PC-9 (cell line): ENCODE measurements at places on chromosomes 3 and 15.

- H3K4me1 ChIP-seq: no peaks in the 10 kb centered on the region
- 0 out of 2 replicates have a peak, but pooled peaks cover under 1% of the 10 kb centered on the region for H3K27me3 ChIP-seq
- no peak for DNase-seq
- H3K27ac ChIP-seq: no peak overlapping the region
- H3K36me3 ChIP-seq: no peaks in the 10 kb centered on the region
- no peak overlapping the region for H3K4me3 ChIP-seq
These were observed 27.6 kb upstream of the NPHP3 start for GRCh38 chr3:132749786-132750185.

- H3K4me3 ChIP-seq: peak overlapping the region; percentile 71
- no peak for DNase-seq
- peak overlapping the region; percentile 81 for H3K27ac ChIP-seq
These were observed 461 bp downstream of the PCYT1A start for GRCh38 chr3:196287090-196287439.

- no peak overlapping the region for H3K27ac ChIP-seq
- DNase-seq: no peak
- H3K27me3 ChIP-seq: no peaks in the 10 kb centered on the region
- no peaks in the 10 kb centered on the region for H3K4me1 ChIP-seq
These were observed 15.8 kb downstream of the IGSF11 start for GRCh38 chr3:119018690-119019463.

DNA sequence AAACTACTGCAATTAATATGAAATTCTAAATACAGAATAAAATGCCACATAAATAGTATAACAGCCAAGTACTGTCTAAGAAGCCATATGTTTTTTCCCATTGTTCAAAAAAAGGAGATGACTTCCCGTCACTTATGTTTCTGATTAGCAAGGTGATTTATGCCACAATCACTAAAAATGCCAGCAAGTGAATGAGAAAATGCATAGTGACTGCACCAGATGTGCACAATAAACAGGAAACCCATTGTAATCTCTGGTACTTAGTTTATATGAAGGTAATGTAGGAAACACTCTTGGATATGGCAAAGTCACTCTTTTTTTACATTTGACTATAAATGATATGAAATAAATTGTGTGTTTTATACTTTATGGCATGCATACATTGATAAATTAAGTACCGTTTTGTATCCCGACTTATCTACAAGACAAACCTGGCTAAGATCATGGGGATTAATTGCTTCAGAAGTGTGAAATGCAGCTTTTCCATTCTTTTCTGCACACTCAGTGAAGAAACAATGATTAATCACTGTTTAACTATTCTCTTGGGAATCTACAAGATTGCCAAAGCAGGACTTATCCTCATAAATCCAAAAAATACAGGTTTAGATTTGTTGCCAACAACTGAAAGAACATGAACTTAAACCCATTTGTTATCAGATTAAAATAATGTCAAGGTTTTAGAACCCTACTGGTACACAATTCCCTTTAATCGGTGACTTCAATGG lies 164.5 kb downstream of the TBC1D5 start:
- H3K36me3 ChIP-seq: no peaks in the 10 kb centered on the region
- no peak for DNase-seq
- H3K4me1 ChIP-seq: no peaks in the 10 kb centered on the region
- H3K27me3 ChIP-seq: no peaks in the 10 kb centered on the region
- H3K4me3 ChIP-seq: no peak overlapping the region

- H3K36me3 ChIP-seq: no peaks in the 10 kb centered on the region
- no peaks in the 10 kb centered on the region for H3K4me1 ChIP-seq
- peaks cover 54% of the 10 kb centered on the region for H3K27me3 ChIP-seq
- no peak overlapping the region for H3K27ac ChIP-seq
These were observed 283.3 kb upstream of the RGMA start for GRCh38 chr15:93372208-93372864.

GRCh38 chr3:44883213-44883955 lies 9.0 kb downstream of the TGM4 start:
- H3K36me3 ChIP-seq: no peaks in the 10 kb centered on the region
- peak overlapping the region; percentile 77 for H3K27ac ChIP-seq
- DNase-seq: no peak
- H3K4me1 ChIP-seq: peaks cover 43% of the 10 kb centered on the region

- no peak for DNase-seq
- peaks cover 9% of the 10 kb centered on the region for H3K4me1 ChIP-seq
- H3K4me3 ChIP-seq: no peak overlapping the region
- H3K27me3 ChIP-seq: no peaks in the 10 kb centered on the region
- H3K36me3 ChIP-seq: no peaks in the 10 kb centered on the region
These were observed 194.2 kb upstream of the ICE2 start for GRCh38 chr15:60673166-60673565.

- H3K27me3 ChIP-seq: no peaks in the 10 kb centered on the region
- H3K27ac ChIP-seq: no peak overlapping the region
These were observed 133.1 kb downstream of the DIPK2A start for GRCh38 chr3:144104679-144105078.

DNA sequence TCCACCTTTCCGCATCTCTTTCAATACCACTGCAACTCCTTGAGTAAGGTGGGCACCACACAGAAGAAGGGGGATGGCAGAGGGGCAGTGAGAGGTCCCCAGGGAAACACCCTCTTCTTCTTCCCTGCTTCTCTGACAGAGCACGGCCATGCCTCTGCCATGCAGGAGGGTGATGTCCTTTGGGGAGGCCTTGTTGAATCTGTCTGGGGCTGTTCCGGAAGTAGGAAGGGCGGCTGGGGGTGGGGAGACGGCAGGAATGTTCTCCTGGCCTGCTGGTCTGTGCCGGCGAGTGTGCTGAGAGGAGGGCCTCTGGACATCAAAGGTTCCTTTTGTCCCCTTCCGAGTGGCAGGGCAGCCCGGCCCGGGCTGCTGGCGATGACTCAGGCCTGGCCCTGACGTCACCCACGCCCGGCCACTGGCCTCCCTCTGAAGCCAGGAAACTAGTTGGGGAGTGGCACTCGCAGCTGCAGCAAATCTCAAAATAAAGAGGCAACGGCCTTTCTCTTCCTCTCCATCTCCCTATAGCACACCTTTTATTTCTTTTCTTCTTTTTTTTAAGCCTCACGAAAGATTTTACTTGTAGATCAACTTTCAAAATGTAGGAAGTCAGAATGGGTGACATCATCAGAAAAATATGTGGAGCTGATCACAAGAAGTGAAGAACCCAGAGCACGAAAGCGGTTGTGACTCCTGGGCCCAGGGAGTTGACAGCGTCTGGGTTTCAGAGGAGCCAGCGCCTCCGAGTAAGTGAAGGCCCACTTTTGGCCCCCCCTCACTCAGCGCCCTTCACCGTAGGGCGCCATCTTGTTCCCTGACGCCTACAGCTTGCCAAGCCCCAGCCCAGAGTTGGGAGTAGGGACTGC lies at the start of gene ZBTB38:
ZBTB38 (plus strand) TSS at position 443 of the 863 bp plus-strand sequence. CDS start 73,885 bp downstream, outside the sequence.
- peak; percentile 88 for DNase-seq
- H3K27ac ChIP-seq: peak within 1 kb of the TSS; percentile 63
- H3K4me3 ChIP-seq: no peak within 1 kb of the TSS; the same call in 1 of the 2 replicates
- H3K27me3 ChIP-seq: no peaks in the 10 kb centered on the region
- H3K4me1 ChIP-seq: peaks cover 38% of the 10 kb centered on the region

- H3K4me3 ChIP-seq: no peak overlapping the region
- no peaks in the 10 kb centered on the region for H3K27me3 ChIP-seq
- no peak overlapping the region for H3K27ac ChIP-seq
- no peaks in the 10 kb centered on the region for H3K4me1 ChIP-seq
- H3K36me3 ChIP-seq: no peaks in the 10 kb centered on the region
These were observed 253.2 kb downstream of the NR2F2 start for GRCh38 chr15:96583671-96584070.

GRCh38 chr3:15218689-15219088 lies 12.6 kb downstream of the CAPN7 start:
- H3K36me3 ChIP-seq: peaks cover 45% of the 10 kb centered on the region; the same call in 1 of the 2 replicates
- no peak overlapping the region for H3K4me3 ChIP-seq
- H3K27me3 ChIP-seq: no peaks in the 10 kb centered on the region
- no peak overlapping the region for H3K27ac ChIP-seq
- DNase-seq: no peak

DNA sequence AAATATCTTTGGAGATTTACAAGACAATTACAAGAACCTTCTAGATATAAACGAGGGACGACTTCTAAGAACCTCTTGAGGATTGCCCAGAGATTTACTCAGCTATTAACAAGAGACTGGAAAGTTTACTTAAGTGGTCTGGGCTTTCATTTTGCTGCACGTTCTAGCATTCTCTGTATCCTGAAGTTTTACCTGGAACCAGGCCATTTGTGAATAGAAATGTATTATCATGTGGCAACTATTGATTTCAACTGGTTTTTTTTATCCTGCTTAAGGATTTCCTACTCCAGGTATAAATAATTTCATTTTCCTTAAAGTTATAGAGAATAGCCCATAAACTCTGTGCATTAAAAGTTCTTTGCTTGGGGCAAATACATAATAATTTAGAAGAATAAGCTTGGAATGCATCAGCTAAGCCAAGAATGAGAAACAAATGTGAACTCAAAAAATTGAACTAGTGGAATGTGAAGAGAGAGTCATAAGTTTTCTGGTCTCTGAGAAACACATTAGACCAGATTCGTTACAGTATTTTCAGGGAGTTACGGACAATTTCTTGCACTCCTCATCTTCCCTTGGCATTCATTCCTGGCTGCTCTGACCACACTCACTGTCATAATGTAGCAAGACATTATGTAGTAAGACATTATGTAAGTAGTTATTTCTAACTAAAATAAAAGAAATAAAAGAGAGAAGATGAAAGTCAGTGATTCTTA lies 1.3 kb downstream of the AQP9 start:
- H3K27me3 ChIP-seq: no peaks in the 10 kb centered on the region
- H3K27ac ChIP-seq: no peak overlapping the region
- DNase-seq: no peak
- H3K4me3 ChIP-seq: no peak overlapping the region
- H3K4me1 ChIP-seq: no peaks in the 10 kb centered on the region
- H3K36me3 ChIP-seq: no peaks in the 10 kb centered on the region

DNA sequence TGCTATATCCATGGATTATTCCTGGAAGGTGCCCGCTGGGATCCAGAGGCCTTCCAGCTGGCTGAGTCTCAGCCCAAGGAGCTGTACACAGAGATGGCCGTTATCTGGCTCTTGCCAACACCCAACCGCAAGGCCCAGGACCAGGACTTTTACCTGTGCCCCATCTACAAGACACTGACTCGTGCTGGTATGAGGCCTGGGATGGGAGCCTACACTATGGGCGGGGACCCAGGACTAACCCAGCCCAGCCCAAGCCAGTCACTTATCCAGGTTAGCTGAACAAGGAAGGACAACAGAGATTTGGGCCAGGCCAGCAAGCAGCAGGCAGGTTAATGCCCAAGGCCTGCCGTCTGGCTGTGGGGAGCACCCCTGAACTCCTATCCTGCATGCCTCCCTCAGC lies 45.3 kb downstream of the SEMA3G start:
- no peaks in the 10 kb centered on the region for H3K27me3 ChIP-seq
- no peak overlapping the region for H3K4me3 ChIP-seq
- no peak overlapping the region for H3K27ac ChIP-seq
- no peaks in the 10 kb centered on the region for H3K4me1 ChIP-seq

- no peaks in the 10 kb centered on the region for H3K27me3 ChIP-seq
- no peak overlapping the region for H3K27ac ChIP-seq
- H3K4me3 ChIP-seq: no peak overlapping the region
These were observed 586.9 kb upstream of the SGO1 start for GRCh38 chr3:20772869-20773268.

DNA sequence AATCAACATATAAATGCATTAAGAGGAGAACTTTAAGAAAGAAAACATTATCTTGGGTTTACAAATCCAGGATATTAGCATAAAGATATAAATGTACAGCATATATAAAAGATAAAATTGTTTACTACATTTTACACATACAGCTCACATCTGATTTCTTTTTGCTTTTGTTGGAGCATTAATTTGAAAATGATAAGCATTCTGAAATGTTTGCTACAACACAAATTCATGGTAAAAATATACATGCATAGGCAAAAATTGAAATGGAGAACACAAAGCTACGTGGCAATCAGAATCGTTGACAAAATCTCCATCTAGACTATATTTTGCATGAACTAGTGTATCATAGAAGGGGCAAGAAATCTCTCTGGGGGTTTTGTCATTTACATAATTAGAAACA lies 159.1 kb downstream of the TIGIT start:
- no peaks in the 10 kb centered on the region for H3K36me3 ChIP-seq
- no peaks in the 10 kb centered on the region for H3K4me1 ChIP-seq
- DNase-seq: no peak
- H3K4me3 ChIP-seq: no peak overlapping the region
- no peak overlapping the region for H3K27ac ChIP-seq
